NCI-H510A treated with DMSO at 0.1 percent for 48 hours (cell line): ENCODE measurements at places on chromosomes 7 and 10.

DNA sequence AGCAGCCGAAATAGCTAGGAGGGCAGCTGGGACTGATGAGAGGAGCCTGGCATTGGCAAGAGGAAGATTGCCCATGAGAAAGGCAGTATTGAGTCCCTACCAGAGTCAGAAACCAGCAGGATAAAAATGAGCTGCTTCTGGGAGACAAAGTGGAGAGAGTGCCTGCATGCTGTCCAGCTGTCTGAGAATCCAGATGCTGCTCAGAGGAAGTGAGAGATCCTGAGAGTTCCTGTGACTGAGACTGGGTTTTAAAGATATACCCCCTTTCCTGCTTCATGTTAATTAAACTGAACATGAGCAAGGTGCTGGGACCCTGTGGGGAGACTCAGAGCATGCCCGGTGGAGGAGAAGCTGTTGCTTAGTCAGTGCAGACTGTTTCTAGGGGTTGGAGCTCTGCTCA lies 107.5 kb downstream of the KIF20B start:
- no peak for DNase-seq

GRCh38 chr7:47932016-47932415 lies 16.2 kb downstream of the PKD1L1 start:
- DNase-seq, result no peak

- no peak for DNase-seq
Observed at GRCh38 chr10:57320416-57320815, 947.3 kb downstream of the IPMK start.

GRCh38 chr10:36559412-36560400 lies 565.7 kb upstream of the ANKRD30A start:
- DNase-seq, result no peak

DNA sequence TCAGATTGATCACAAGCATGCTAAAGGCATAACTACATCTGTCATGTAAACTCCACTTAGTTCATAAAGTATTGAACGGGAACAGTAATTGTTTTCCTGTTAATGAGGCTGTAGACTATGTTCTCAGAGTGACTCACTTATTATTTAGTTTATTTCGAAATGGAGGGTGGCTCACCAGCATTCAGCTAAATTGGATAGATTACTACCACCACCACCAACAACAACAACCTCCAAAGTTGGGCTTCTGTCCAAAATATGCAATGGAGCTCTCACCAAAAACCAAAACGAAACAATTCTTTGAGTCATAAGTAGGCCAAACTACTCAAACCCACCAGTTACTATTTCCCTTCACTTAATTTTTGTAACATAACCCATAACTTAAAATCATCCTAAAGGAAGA lies 127.9 kb upstream of the NRBF2 start:
- no peak for DNase-seq

DNA sequence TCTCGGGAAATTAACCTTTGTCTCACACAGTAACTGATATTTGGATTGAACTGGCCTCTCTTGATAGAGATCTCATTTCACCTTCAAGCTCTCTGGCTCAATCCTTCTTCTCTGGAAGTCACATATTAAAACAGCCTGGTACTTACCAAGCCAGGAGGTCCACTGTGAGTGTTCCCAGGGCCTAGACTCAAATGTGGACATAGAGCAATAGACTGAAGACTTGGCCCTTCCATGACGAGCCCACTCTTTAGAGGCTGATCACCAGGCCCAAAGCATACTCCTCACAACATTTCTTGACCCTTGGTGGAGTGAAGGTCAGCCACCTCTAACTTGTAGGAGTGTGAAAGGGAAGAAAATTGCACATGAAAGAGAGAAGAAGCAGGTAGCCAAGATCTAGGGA lies 38.5 kb downstream of the COL1A2 start:
- DNase-seq, result no peak

GRCh38 chr7:137958470-137959431 lies 43.1 kb downstream of the CREB3L2 start:
- DNase-seq, result no peak

DNA sequence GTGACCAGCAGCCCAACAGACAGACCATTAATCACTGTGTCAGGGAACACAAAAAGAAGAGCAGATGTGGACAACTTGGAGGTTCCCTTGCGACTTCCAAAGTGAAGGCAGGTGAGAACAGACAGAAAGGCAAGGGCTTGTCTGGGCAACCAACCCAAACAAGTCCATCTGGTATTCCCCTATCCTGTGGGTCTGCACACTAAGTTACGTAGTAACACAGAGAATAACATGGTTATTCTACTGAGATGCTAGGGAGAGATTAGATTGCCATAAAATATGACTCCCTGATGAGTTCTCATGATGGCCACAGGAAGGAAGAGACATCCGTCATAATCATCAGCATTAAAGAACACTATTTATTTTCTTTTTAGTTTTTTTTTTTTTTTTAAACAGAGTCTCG lies 252.2 kb downstream of the CALN1 start:
- DNase-seq, result no peak

- DNase-seq, result no peak
Observed at GRCh38 chr7:155489158-155489840, 31.4 kb downstream of the EN2 start.

- no peak for DNase-seq
Observed at GRCh38 chr7:157550300-157551275, 213.8 kb downstream of the DNAJB6 start.

DNA sequence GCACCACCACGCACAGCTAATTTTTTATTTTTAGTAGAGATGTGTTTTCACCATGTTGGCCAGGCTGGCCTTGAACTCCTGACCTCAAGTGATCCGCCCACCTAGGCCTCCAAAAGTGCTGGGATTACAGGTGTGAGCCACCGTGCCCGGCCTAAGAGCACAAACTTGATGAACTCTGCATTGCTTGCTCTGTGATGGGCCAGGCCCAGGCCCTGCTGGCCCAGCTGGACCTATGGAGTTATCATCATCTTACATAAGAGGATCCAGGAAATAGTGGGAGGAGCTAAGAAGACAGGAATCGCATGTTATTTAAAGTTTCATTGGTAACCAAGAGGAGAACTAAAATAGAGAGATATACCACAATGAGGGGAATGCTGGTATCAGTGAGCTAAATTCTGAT lies 86.9 kb downstream of the DAGLB start:
- no peak for DNase-seq

DNA sequence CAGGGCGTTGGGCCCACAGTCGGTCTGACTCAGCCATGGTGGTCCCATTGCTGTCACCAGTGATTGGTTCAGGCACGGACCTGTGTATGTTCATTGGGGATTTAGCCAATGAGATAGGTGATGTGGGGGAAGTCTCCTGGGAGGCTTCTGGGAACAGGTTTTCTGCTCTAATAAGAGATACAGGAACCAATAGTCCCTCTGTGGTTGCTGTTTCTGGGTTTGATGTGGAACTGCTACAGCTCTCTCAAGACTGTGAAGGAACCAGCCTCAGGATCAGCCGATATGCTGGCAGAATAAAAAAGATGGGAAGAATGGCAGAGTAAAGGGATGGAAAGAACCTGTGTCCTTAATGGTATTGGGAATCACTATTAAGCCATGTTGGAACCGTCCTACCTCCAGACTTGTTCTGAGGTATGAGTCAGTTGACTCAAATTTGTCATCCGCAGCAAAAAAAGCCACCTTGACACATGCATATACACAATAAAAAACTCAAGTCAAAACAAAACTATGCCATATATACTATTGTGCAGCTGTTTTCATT lies 70.6 kb downstream of the MCMBP start:
- no peak for DNase-seq

DNA sequence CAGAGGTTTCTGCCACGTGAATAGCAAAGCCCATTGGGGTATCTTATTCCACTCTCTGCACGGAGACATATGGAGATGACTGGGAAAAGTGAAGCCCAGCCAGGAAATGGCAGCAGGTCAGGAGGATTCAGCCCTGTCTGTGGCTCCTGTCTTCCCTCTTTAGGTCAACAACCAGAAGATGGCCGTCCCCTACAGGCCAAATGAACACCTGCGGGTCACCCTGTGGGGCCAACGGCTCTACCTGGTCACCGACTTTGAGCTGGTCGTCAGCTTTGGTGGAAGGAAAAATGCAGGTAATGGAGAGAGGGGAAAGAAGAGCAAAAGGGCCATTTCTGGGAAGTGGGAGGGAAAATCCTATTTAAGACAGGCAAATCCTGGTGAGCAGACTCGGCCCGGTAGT lies 38.3 kb downstream of the EPHB4 start:
- no peak for DNase-seq

GRCh38 chr10:132828681-132829080 lies 42.7 kb upstream of the NKX6-2 start:
- DNase-seq, result no peak

GRCh38 chr7:16975712-16976111 lies 93.9 kb upstream of the AGR3 start:
- DNase-seq, result no peak

- DNase-seq, result no peak
Observed at GRCh38 chr10:102959360-102959759, 41.3 kb downstream of the CNNM2 start.

DNA sequence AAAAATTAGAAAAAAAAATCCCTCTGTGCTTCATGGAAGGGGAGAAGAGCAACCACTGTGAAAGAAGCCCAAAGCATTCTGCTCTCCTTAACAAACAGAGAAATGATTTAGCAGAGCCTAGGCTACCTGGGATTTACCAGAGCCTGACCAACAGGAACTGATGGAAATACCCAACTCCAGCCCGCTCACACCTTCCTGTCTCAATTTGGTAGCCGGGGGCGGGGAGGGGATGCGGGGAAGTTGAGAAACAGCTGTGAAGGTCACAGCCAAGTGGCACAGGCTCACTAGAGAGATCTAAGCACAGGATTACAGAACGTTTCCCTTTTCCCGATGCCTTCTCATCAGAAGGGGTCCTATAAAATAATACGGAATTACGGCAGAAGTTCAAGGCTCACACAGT lies 17.6 kb downstream of the RSU1 start:
- no peak for DNase-seq

GRCh38 chr7:78248867-78249266 lies 450.3 kb downstream of the PHTF2 start:
- DNase-seq, result no peak

DNA sequence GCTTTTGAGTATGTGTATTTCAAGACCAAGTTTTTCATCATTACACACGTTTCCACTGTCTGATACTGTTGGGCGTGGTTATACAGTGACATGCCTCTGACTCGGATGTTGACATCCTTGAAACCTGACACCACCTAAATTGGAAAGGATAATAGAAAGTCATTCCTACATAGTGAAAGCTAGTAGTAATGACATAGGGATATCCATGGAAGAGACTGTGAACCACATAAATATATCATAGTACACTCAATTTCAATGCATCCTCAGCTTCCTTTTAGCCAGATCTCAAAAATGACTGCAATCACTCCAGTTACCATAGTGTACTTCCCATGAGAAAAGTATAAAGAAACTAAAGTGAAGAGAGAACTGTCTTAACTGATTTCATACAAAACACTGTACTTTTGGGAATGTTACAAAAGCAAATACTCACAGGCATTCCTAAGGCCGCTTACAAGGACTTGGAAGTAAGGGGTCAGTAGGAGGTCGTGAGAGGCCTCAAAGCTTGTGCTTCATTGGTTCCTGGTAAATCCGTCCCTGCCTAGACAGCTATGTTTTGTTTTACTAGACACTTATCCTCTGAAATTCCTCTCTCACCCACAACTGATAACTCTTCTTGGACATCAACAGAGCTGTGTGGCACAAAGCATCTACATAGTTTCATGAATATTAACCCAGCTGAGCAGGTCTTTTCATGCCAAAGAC lies 71.8 kb upstream of the VWDE start:
- peak; percentile 18 for DNase-seq

- DNase-seq, result no peak
Observed at GRCh38 chr7:139595806-139596205, 72.3 kb downstream of the CLEC2L start.

- DNase-seq, result no peak
Observed at GRCh38 chr10:23869996-23870395, 338.9 kb upstream of the KIAA1217 start.

DNA sequence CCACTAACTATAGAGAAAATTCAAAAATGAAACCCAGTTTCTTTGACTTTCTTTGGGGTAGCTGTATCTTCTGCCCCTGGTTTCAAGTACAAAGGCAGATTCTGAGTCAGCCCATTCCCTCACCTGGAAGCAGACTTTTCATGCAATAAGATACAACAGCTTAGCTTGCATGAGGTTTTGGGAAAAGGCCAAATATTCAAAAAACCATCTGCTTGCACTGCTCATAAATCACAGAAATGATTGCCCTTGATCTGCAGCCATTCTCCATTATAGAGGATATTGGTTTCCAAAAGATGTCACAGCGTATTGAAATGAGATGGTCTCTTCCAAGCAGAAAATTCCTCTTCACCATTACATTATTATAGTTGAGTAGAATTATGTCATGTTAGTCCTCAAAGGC lies 354.0 kb downstream of the PHF14 start:
- DNase-seq, result no peak

DNA sequence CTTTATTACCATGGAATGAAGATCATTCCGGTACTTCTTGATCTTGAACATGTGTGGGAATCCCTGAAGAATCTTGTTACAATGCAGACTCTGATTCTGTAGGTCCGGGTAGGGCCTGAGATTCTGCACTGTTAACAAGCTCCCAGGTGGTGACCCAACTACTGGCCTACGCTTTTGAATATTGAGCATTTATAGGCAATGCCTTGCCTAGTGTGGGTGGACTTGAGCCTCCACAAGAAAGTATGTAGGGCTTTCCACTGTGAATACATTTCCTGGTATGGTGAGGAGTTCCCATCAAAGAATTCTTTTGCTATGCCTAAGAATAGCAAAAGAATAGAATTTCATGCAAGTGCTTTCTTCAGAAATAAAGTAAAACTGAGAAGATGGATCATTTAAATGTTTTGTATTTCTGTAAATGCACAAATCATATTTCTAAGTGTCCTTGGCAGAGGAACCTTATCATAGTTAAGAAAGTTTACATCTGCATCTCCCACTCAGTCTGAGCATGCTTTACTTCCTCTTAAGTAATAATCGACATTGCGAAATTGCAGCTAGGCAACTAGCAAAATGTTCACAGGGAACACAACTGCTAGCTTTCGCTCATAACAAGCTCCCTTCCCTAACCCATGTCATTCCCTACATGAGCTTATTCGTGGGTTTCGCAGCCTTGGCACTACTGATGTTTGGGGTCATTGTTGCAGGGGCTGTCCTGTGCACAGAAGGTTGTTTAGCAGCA lies 71.4 kb downstream of the AHR start:
- no peak for DNase-seq

DNA sequence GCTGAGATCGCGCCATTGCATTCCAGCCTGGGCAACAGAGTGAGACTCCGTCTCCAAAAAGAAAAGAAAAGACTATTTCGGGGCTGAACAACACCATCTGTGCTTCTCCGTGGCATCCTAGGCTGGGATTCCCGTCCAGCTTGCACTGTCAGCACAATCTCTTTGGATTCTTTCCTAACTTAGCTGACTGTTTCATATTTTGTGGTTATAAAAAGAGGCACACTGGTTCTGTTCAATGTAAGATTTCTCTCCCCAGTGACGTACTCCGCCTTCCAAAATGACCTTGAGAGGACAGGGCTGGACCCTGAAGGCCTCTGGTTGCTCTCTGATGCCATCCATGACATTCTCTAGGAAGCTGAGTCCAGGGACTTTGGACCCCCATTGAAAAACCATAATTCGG lies 8.8 kb downstream of the ZNHIT1 start:
- DNase-seq, result no peak

GRCh38 chr10:15714847-15715246 lies 4.9 kb downstream of the ITGA8 start:
- no peak for DNase-seq

- DNase-seq, result no peak
Observed at GRCh38 chr7:24129597-24129996, 154.4 kb upstream of the NPY start.

GRCh38 chr7:36661135-36661840 lies 63.0 kb downstream of the AOAH start:
- DNase-seq, result peak; percentile 19
